ENCODE measurements at places on chromosomes 2 and 18.

DNA sequence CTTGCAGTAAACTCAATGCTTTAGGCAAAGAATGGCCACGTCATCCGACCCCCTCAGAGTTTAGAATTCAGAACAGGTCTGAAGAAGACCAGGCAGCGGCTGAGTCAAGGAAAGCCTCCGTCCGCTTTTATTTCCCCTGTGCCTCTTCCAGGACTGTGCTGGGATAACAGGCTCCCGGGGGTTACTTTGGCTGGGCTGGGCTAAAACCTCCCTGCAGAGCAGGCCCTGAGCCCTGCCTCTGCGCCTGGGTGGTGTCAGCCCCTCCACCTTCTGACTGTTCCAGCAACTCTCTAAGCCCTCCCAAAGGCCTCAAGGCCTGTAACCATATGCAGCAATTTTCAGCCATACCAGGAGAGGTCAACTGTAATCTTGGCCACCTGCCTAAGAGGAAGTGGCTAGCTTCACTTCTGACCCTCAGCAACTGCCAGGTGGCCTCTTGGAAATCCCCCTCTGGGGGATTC lies 166.5 kb downstream of the RPIA start:
- DNase-seq: no peak

GRCh38 chr2:223589901-223590300 lies 12.3 kb downstream of the SCG2 start:
- DNase-seq: no peak

DNA sequence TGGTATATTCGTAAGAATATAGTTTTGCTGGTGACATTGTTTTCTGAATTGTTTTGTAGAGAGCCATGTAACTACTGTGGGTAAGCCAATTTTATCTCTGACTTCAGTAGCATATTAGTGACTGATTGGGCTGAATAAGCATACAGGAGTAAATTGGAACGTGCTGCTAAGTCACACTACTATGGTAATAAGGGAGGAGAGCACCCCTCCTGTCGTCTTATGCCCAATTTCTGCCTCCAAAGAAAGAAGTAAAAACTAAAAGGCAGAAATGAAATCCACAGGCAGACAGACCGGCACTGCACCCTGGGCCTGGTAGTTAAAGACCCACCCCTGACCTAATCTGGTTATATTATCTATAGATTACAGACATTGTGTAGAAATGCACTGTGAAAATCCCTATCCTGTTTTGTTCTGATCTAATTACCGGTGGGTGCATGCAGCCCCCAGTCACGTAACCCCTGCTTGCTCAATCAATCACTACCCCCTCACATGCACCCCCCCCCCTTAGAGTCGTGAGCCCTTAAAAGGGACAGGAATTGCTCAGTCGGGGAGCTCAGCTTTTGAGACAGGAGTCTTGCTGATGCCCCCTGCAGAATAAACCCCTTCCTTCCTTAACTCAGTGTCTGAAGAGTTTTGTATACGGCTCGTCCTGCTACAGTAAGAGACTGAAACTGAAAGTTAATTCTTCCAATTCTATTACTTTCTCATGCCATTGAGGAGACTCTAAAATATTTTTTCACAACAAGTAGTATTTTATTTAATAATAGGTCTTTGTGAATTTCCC lies 167.0 kb downstream of the ZNF804A start:
- no peak for DNase-seq

DNA sequence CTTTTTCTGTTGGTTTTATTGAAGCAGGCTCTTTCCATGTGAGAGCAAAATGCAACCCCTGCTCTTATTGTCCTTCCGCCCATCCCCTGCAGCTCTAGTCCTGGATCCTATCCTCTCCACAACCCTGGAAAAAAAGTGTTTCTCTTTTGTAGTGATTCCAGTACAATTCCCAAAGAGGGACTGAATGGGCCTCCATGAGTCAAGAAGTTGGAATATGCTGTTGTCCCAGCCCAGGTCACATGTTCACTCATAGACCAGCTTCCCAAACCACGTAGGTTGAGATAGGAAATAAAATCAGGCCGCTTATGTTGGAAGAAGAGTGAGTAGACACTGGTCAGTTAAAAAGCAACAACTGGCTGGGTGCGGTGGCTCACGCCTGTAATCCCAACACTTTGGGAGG lies 39.4 kb downstream of the CPO start:
- no peak for DNase-seq

GRCh38 chr2:23386339-23387220 lies 1.6 kb downstream of the KLHL29 start:
- DNase-seq: no peak

DNA sequence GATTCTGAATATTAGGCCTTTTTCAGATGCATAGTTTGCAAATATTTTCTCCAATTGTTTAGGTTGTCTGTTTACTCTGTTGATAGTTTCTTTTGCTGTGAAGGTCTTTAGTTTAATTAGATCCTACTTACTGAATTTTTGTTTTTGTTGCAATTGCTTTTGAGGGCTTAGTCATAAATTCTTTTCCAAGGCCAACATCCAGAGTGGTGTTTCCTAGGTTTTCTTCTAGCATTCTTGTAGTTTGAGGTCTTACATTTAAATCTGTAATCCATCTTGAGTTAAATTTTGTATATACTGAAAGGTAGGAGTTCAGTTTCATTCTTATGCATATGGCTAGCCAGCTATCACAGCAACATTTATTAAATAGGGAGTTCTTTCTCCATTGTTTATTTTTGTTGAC lies 404.8 kb downstream of the LNPK start:
- DNase-seq: no peak

GRCh38 chr2:158232476-158232875 lies 130.8 kb downstream of the UPP2 start:
- DNase-seq: no peak

DNA sequence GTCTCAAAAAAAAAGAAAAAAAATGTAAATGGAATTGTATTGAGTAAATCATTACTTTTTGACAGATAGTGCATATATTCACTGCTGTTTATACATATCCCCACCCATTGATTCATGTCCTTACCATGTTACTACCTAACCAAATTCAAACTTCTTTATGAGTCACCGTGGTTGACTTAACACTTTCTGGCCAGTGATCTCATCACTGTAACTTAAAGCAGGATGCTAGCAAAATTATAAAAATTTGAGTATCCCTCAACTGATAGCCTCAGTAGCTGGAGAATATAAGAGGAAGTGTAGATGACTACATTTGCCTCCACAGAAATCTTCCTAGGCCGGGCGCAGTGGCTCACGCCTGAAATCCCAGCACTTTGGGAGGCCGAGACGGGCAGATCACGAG lies 13.4 kb downstream of the CNOT9 start:
- no peak for DNase-seq

DNA sequence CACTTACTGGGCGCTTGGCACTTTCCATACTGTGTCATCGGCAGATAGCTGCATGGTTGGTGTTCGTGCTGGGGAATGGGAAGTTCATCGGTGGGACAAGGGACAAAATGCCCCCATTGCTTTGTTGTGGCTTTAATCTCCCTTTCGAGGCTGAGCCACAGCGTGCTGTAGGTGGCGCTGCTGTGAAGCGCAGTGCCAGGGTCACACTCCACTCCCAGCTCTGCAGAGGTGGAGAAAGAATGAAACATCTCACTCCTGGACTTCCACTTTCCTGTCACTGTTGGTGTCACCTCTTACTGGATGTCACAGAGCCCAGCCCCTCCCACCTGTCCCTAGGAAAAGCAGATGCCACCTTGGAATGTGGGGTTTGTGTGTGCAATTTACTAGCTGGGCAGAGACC lies 8.7 kb downstream of the TYMS start:
- DNase-seq: no peak

GRCh38 chr2:128511731-128512378 lies 193.2 kb upstream of the HS6ST1 start:
- DNase-seq: no peak

- DNase-seq: no peak
Measured at GRCh38 chr2:241068136-241068941, 33.7 kb downstream of the MTERF4 start.

DNA sequence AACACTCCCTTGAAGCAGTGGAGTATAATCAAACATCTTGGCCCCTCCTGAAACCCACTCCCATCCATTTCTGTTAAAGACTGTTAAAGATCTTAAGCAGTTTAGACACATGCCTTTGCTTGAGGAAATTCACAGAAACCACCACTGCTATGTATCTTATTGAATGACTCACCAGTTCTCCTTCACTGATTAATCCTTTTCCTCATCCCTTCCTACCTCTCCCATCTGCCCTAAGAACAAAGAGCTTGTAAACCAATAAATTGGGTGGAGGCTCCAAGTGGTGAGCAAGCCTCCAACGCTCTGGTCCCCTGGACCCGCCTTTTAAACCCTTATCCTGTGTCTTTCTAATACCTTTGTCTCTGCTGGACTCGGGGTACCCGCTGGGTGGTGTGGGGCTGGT lies 746.1 kb downstream of the LRP1B start:
- no peak for DNase-seq

GRCh38 chr2:180003559-180003958 lies 3.5 kb downstream of the CWC22 start:
- no peak for DNase-seq

- no peak for DNase-seq
Measured at GRCh38 chr2:238947920-238948710, 100.2 kb downstream of the TWIST2 start.

DNA sequence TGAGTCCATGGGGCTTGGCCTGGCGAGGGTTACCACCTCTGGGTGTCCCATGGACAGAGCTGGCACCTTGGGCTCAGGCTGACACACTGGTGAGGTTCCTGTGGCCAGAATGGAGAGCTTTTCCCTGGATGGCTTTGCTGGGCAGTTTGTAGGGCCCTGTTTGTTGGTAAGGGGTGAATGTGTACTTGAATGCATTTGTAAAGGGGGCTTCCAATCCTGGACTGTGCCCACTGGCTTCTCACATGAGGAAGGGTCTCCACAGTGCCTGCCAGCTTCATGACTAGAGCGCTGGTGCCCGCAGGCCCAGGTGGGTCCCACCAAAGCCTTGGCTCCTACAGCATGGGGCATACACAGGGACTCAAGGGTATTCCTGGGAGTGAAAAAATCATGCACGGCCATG lies 103.5 kb upstream of the SIX2 start:
- no peak for DNase-seq

DNA sequence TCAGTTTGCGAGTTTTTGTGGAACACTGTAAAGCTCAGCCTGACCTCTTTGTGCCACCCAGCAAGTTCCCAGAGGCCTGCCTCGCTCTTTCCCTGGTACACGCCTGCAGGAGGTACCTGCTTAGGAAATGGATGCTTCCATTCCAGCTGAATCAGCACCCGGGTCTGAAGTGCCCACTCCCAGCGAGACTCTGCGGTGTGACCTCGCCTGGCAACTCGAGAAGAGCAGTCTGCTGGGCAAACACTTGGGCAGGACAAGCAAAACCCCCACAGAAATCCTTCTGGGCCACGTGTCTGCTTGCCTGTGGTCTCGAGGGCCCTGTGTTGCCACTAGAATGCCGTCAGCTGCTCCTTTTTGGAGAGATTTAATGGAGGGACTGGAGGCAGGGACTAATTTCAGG lies 127.6 kb downstream of the MAPK4 start:
- no peak for DNase-seq

- no peak for DNase-seq
Measured at GRCh38 chr2:218992703-218993344, 398 bp downstream of the CRYBA2 start.

- DNase-seq: no peak
Measured at GRCh38 chr18:37787452-37787851, 221.9 kb upstream of the CELF4 start.

DNA sequence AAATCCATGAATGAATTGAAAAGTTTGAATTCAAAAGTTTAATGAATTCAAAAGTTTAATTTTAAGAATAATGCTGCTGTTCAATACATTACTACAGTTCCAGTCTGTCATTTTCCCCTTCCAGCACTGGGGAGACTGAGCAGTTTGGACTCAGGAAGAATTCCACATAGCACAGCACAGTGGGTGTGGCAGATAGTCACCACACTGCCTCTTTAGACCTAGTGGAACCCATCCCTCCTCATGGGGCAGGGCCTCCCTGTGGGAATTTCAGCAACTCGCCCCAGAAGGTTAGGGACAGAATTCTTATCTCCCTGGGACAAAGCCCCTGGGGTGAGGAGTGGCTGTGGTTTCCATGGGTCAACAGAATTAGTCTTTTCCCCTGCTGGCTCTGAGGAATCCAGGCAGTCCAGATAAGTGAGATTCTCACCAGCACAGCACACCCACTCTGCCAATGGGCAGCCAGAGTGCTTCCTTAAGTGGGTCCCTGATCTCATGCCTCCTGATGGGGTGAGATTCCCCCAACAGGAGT lies 442.0 kb upstream of the SYT4 start:
- DNase-seq: no peak

GRCh38 chr2:165575044-165575615 lies 105.6 kb downstream of the CSRNP3 start:
- no peak for DNase-seq

DNA sequence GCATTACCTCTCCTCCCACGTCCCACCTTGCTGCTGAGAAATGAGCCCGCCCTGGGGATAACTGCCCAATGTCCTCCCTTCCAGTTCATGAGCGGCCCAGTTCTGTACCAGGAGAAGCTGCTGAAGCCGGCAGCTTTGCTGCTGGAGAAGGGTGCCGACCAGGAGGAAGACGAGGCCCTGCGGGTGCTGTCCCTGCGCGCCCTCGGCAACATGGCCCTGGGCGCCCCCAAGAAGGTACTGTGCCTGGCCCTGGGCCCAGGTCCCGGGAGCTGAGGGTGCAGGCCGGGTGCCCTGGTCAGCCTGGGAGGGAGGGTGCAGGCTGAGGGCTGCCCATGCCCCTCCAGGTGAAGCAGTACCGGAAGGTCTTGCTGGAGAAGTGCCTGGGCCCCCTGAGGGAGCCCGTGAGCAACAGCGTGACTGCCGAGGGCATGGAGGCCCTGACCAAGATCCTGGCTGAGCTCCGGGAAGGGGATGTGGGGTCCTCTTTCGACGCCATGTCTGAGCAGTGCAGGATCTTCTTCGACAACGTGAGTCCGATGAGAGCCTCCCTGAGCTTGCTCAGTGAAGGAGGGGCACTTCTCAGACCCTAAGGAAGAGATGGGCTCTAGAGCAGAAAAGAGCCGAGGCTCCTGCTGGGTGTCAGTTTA lies 25.7 kb downstream of the HJURP start:
- no peak for DNase-seq

- no peak for DNase-seq
Measured at GRCh38 chr2:140641163-140641562, 1489.7 kb downstream of the LRP1B start.

- peak; percentile 57 for DNase-seq
Measured at GRCh38 chr18:13568443-13569392, 157.6 kb downstream of the FAM210A start.

DNA sequence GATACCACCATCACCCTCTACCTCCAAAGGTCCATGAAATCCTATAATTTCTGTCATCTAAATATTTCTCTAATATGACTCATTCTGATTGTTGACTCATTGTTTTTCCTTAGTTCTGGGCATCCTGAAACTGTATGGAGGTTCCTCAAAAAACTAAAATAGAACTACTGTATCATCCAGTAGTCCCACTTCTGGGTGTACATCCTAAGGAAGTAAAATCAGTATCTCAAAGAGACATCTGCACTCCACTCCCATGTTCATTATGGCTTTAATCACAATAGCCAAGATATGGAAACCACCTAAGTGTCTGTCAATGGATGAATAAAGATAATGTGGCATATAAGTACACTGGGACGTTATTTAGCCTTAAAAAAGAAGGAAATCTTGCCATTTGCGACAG lies 125.8 kb upstream of the MYO3B start:
- no peak for DNase-seq

GRCh38 chr2:163515836-163516235 lies 220.0 kb downstream of the FIGN start:
- no peak for DNase-seq

- DNase-seq: no peak
Measured at GRCh38 chr2:238130696-238131628, 7.5 kb upstream of the KLHL30 start.

- no peak for DNase-seq
Measured at GRCh38 chr2:159476329-159476728, 140.0 kb downstream of the BAZ2B start.
